Hematopoietic multipotent progenitor cell treated with erythropoietin and hydrocortisone succinate and interleukin-3 and kit ligand, for 8 days (in vitro differentiated cells): ENCODE measurements at places on chromosomes 7 and 10.
A peak's percentile ranks its signal among the peaks of the same experiment; 100 is the strongest.

DNA sequence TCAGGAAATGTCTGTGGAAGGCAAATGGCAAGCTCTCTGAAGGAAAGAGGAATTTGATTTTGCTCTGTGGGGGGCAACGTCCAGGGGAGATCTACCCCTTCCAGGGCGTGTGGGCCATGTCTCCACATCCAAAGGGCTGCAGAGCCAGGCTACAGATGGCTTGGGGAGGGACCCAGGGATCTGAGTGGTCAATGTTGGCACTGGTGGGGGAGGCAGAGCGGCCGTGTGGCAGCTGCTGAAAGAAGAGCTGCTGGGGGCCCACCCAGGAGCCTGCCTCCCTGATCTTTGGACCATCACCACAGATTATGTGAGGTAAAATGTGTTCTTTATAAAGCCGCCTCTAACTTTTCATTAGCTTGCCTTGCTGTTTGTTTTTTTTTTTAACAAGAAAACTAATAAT is 144.1 kb downstream of the HERPUD2 start:
- DNase-seq, result no peak

DNA sequence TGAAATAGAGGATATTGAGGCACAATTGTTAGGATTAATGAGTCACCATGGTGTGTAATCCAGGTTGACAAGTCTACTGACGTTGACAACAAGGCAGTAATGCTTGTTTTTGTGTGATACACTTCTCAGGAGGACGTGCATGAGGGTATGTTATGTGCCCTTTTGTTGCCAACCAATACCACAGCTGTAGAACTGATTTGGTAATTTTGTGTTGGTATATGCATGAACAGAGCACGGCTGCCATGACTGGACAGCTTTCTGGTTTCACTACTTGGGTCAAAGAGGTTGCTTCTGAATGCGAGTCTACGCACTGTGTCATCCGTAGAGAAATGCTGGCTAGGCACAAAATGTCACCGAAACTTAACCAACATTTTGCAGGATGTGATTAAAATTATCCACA is 32.9 kb downstream of the PHTF2 start:
- no peak for DNase-seq

DNA sequence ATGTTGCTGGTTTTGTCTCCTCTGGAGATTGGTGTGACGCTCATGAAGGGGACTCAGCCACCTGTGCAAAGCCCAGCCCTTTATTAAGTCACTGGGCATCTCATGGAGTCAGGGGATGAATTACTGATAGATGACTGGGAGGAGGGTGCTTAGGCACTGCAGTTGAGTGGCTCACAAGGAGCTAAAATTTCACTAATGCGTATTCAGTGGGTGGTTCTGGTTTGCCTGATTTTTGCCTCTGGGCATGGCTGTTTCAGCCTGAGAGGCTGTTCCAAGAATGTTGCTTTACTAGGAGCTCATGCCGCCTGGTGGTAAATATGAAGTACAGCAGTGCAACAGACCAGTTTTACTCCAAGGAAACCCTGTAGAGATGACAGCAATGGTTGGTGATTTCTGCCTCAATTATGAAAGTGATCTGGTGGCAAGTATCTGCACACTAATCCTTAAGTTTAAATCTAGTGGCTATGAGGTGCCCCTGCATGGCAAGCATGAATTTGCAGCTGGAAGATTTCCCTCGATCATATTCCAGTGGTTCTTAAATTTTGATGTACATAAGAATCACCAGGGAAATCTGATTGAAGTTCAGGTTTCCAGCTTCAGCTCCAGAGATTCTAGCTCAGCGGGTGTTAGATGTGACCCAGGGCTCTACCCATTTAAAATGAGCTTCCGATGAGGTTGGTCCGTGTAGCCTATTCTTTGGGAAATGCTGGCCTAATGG is 19.9 kb downstream of the ACTA2 start:
- DNase-seq, result peak; percentile 73

GRCh38 chr7:63899691-63900393 is 98.8 kb upstream of the ZNF722 start:
- peak; percentile 6 for DNase-seq

DNA sequence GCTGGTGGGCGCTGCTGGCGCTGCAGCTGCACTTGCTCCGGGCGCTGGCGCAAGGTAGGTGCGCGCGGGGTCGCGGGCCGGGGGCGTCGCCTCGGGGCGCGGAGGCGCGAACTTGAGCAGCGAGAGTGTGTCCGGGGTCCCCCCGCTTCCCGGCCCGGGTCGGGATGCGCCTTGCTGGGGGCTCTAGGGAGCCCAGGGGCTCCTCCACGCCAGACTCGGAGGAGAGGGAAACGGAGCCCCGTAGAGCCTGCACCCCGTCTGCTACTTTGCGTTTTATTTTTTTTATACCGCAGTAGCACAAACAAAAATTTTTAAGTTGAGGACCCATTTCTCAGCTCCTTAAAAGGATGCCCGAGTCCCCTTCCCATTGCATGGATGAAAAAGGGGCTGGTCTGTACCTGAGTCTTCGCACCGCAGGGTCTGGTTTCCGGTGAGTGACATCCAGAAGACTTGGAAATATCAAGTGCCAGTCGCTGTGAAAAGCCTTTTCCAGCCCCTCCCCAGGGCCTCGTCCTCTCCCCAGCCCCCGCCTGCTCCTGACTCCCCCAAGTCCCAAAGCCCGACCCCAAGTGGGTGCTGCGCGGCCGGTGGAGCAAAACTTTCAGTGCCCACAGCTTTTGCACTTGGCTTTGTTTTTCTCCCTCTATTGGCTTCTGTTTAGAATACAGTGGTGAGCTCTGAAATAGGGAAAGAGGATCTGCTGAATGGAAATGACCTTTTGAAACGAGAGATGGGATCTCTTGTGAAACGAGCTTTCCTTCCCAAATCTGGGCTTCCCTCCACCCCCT is 973 bp downstream of the SDK1 start:
- DNase-seq, result no peak

DNA sequence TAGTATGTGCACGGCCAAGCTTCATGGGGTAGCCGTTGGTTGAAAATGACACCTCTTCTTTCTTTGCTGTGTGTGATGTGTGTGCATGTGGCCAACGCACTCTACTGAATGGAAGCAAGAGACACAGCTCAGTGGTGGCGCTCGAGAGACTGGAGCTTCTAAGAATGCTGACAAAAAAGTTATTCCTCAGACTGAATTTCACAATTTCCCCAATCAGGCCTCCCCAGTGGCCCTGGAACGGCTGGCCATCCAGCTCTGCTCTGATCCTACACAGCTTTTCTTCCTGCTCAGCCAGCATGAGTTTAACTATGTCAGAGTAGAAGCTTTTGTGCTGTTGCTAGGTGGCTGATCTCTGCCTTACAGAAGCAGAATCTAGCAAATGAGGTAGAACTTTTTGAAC is 186.7 kb upstream of the PLXDC2 start:
- peak; percentile 21 for DNase-seq

- DNase-seq, result no peak
Observed at GRCh38 chr10:43114743-43115611, 23.3 kb upstream of the CSGALNACT2 start.

DNA sequence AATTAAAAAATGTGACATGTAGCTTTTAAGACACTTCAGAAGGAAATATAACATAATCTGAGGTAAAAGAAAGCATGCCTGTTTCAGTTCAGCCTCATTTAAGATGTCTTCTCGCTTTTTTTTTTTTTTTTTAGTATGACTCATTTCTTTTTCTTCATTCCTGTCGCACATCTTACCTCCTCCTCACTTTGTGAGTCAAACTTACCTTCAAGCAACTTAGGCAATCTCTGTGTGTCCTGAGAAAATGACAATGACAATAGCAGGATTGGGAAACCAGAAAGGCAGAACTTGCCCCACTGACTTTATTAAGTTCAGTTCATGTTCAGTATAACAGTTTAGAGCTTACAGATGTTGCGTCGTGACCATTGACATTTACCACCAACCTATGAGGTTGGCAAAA is 7.7 kb downstream of the PTN start:
- no peak for DNase-seq

GRCh38 chr10:58645416-58646146 is 132.9 kb downstream of the BICC1 start:
- DNase-seq, result no peak

DNA sequence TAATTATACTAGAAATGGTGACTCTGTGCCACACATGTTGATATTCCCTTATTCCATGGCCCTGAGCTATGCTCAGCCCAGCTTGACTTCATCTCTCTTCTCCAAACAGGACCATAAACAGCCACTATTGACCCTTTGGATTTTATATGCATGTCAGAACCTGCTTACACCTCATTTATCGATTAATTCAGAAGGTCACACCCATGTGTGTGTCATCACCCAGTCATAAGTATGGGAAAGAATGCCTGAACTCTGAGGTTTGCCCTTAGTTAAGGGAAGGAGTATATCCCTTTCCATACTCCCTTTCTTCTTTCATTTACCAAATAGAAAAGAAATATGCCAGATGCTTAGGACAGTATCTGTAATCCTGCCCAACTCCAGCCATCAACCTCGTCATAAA is 602.3 kb downstream of the SORCS3 start:
- DNase-seq, result no peak

DNA sequence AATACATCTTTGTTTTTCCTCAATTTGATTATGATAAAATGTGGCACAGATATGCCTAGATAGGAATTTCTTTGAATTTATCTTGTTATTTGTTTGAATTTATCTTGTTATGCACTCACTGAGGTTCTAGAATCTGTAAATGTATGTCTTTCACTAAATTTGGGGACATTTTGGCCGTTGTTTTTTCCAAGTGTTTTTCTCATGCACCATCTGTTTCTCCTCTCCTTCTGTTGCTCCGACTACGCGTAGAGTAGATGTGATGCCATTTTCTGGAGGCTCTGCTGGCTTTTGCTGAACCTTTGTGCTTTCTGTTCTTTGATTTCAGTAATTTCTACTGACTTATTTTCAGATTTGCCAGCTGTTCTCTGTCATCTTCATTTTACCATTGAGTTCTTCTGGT is 101.9 kb downstream of the INPP5A start:
- no peak for DNase-seq

DNA sequence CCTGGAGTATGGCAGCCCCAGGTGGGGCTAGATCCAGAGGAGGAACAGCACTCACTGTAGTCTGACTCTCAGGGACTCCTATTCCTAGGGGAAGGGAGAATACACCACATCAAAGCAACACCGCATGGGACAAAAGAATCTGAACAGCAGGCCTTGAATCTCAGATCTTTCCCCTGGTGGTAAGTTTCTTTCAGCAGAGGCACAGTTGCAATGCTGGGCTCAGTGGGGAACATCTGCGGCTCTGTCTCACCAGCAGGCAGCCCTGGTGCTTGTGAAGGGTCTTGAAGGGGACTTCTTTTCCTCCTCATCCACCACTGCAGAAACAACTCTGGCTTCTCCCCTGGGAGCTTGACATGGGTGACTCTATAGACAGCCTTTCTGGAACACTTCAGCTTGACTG is 111.2 kb upstream of the ARHGAP21 start:
- DNase-seq, result no peak

GRCh38 chr10:6774406-6774805 is 194.3 kb upstream of the PRKCQ start:
- no peak for DNase-seq

DNA sequence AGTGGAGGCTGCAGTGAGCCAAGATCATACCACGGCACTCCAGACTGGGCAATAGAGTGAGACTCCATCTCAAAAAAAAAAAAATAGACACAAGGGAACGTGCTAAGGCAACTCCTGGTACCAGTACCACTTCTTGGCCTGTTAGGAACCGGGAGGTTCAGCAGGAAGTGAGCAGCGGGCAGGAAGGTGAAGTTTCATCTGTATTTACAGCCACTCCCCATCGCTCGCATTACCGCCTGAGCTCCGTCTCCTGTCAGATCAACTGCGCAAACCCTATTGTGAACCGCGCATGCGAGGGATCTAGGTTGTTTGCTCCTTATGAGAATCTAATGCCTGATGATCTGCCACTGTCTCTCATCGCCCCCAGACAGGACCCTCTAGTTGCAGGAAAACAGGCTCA is 69.9 kb upstream of the FOXK1 start:
- no peak for DNase-seq

GRCh38 chr10:99917963-99918825 is 91.6 kb downstream of the DNMBP start:
- no peak for DNase-seq

DNA sequence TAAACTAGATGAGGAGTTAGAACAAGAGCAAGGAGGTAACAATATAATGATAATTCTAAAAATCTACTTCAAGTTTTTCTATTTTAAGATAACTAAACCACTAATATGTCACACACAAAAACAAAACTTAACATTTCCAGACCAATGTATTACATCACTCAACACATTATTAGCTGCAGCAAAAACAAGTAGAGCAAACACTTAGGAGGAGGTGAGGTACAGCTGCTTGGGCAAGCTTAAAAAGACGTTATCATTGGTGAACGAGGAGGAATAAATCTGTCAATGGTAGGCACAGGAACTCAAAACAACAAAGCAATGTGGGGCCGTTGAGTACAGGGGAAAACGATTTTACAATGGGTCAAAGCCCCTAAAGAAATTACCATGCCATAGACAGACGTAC is 58.8 kb downstream of the EZH2 start:
- DNase-seq, result no peak

DNA sequence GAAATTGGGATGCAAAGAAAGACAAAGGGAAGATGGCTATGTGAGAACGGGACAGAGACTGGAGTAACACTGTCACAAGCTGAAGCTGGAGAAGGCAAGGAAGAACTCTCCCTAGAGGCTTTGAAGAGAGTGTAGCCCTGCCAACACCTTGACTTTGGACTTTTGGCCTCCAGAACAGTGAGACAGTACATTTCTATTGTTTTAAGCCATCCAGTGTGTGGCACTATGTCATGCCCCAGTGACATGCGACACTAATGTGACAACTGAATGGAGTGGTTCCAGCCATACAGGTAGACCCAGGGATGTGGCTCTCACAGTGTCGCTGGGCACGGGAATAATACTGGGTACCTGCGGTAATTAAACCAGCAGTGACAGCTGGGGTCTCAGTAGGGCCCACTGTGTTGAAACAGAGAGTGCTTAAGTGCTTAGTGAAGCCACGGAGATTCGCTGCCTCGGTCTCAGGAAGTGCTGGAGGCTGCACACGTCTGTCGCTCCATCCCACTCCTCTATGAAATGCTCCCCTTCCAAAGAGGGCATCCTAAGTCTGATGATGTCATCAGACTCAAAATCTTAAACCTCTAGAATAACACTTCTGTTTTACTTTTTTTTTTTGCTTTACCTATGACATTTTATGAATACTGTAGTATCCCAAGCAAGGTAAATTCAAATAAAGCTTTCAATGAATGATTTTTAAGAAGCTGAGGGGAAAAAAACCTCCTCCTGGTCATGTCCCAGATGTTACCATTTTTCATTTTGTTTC is 154.6 kb upstream of the RHEB start:
- no peak for DNase-seq

- DNase-seq, result no peak
Observed at GRCh38 chr7:36224934-36225858, 72.1 kb downstream of the EEPD1 start.

GRCh38 chr7:45215601-45216062 is 58.0 kb downstream of the RAMP3 start:
- no peak for DNase-seq

GRCh38 chr7:122298618-122299017 is 5.9 kb downstream of the FEZF1 start:
- no peak for DNase-seq

- DNase-seq, result no peak
Observed at GRCh38 chr10:112395809-112396530, 22.1 kb downstream of the ACSL5 start.

- DNase-seq, result peak; percentile 55
Observed at GRCh38 chr7:85041605-85042216, 145.1 kb downstream of the SEMA3D start.
